ENCODE measurements at places on chromosomes 2 and 18.

GRCh38 chr2:225597911-225598310 lies 198.4 kb downstream of the NYAP2 start:
- no peaks in the 10 kb centered on the region for H3K36me3 ChIP-seq
- H3K4me1 ChIP-seq: no peaks in the 10 kb centered on the region
- DNase-seq: no peak
- no peak overlapping the region for H3K4me3 ChIP-seq

DNA sequence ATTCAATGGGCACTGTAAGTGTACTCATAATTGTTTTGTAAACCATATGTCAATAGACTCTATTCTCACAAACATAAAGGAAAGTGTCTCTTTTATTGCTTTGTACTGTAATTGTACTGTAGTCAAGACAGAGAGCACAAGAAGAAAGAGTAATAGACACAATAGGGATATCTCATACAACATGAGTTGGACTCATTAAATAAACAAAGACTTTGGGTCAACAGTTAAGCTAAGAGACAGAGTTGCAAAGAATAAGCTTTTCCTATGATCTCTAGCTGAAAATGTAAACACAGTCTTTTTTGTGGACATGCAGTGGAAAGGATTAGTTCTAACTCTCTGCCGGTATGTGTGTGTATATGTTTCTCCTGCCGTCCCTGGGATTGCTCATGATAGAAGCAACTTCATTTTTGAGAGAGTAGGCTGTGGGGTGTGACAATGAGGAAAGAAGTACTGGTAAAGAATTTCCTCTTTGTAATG lies 13.9 kb upstream of the KYNU start:
- H3K4me3 ChIP-seq: no peak overlapping the region
- H3K27ac ChIP-seq: no peak overlapping the region
- no peaks in the 10 kb centered on the region for H3K4me1 ChIP-seq

- H3K27me3 ChIP-seq: no peaks in the 10 kb centered on the region
- DNase-seq: no peak
- H3K4me1 ChIP-seq: peaks cover 10% of the 10 kb centered on the region
- no peak overlapping the region for H3K27ac ChIP-seq
- no peak overlapping the region for H3K4me3 ChIP-seq
- H3K36me3 ChIP-seq: peaks cover 3% of the 10 kb centered on the region
Observed at GRCh38 chr2:25528173-25528572, 145.2 kb downstream of the DTNB start.

DNA sequence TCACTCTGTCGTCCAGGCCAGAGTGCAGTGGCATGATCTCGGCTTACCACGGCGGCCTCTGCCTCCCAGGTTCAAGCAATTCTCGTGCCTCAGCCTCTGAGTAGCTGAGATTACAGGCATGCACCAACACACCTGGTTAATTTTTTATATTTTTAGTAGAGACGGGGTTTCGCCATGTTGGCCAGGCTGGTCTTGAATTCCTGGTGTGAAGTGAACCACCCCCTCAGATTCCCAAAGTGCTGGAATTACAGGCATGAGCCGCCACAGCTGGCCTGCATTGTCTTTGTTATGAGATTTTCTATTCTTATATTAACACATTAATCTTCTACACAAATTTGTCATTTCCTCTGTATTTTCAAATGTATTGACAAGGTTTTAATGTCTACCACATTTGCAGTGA lies 75.2 kb downstream of the SEPTIN10 start:
- no peaks in the 10 kb centered on the region for H3K4me1 ChIP-seq
- no peak overlapping the region for H3K27ac ChIP-seq
- no peak for DNase-seq
- H3K27me3 ChIP-seq: peaks cover 15% of the 10 kb centered on the region

GRCh38 chr2:226887940-226888339 lies 52.1 kb downstream of the RHBDD1 start:
- no peaks in the 10 kb centered on the region for H3K27me3 ChIP-seq
- DNase-seq: no peak
- no peak overlapping the region for H3K27ac ChIP-seq
- no peak overlapping the region for H3K4me3 ChIP-seq
- H3K36me3 ChIP-seq: no peaks in the 10 kb centered on the region

DNA sequence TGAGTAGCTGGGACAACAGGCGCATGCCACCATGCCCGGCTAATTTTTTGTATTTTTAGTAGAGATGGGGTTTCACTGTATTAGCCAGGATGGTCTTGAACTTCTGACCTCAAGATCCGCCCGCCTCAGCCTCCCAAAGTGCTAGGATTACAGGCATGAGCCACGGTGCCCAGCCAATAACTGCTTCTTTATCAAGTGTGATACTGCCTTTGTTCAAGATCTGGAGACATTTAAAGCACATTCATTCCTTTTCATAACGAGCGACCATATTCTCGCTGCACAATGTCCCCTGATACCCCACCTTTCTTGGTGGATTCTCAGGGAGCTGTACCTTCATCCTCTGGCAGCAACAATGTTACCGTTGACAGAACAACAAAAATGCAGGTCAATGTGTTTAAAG lies 75.4 kb downstream of the PIEZO2 start:
- no peaks in the 10 kb centered on the region for H3K27me3 ChIP-seq
- no peak overlapping the region for H3K27ac ChIP-seq
- no peak overlapping the region for H3K4me3 ChIP-seq
- H3K4me1 ChIP-seq: no peaks in the 10 kb centered on the region
- H3K36me3 ChIP-seq: no peaks in the 10 kb centered on the region

GRCh38 chr2:41169744-41170143 lies 717.9 kb upstream of the SLC8A1 start:
- no peak overlapping the region for H3K27ac ChIP-seq
- no peak overlapping the region for H3K4me3 ChIP-seq

DNA sequence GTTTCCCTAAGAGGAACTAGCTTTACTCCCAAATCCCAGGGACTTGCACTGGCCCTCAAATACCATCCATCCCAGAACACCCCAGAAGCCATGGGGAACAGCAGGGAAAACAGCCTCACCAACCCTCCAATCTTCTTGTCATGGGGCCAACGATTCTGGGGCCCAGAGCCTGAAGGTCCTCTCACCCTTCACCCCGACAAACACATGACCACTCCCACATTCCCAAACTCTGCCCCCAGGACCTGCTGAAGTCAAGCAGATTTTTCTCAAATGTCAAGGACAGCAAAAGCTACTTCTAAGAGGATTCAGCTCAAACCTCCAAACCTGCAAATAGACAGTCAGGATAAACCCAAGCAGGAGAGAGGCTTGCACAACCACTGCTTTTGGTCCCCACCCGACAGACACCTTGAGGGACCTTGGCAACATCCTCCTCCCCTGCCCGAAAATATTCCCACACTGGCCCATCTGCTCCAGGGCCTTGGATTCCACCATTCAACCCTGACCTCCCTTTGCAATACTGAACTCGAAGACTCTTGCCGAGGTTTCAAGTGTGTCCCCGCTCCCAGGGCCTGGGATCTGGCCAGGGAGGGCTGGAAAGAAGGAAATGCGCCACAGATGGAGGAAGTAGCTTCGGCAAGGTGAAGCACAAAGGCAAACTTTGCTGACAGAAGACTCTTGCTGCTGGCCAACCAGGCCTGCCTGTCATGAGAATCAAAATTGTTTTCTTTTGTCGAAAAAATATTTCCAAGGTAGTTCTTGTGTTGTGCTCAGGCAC lies 143.3 kb downstream of the ZFP36L2 start:
- H3K27ac ChIP-seq: no peak overlapping the region
- no peak overlapping the region for H3K4me3 ChIP-seq
- H3K36me3 ChIP-seq: no peaks in the 10 kb centered on the region
- H3K27me3 ChIP-seq: no peaks in the 10 kb centered on the region
- DNase-seq: no peak

GRCh38 chr2:164368896-164369295 lies 252.4 kb downstream of the GRB14 start:
- no peak overlapping the region for H3K27ac ChIP-seq

DNA sequence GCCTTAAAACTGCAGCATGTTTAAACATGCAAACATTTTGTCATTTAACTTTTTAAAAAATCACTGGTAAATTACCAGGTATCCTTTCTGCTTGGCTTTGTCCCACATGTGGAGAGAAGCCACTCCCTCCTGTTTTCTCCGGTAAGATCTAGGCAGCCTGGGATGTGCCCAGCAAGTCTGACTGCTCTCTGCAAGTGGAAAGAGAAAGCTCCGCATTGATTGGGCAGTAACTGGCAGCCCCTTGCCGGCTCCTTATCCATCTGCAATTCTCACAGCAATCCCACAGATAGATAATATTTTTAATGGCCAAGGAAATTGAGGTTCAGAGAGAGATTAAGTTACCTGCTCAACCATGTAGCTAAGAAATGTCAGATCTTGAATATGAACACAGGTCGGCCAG lies 136.1 kb downstream of the TMEM200C start:
- no peak overlapping the region for H3K4me3 ChIP-seq
- H3K27me3 ChIP-seq: no peaks in the 10 kb centered on the region
- H3K36me3 ChIP-seq: no peaks in the 10 kb centered on the region
- no peak overlapping the region for H3K27ac ChIP-seq

- peak overlapping the region; percentile 31 for H3K27ac ChIP-seq
- H3K36me3 ChIP-seq: peaks cover 11% of the 10 kb centered on the region
- no peak overlapping the region for H3K4me3 ChIP-seq
- H3K4me1 ChIP-seq: peaks cover 66% of the 10 kb centered on the region
Observed at GRCh38 chr2:98759338-98759737, 28.4 kb upstream of the MGAT4A start.

DNA sequence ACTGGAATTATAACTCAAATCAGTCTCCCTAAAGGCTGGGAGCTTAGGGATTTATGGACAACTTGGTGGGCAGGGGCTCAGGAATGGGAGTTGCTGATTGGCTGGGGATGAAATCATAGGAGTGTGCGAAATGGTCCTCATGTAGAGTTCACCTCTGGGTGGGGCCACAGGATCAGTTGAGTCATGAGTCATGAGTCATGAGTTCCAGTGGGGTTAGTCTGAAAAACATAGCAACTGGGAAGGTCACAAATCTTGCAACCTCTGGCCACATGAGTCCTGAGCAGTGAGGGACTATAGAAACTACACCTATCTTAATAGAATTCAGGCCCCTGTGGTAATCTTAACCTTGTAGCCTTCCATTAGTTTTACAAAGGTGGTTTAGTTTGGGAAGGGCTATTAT lies 383.3 kb downstream of the RBM43 start:
- no peaks in the 10 kb centered on the region for H3K36me3 ChIP-seq
- no peak overlapping the region for H3K27ac ChIP-seq
- no peak overlapping the region for H3K4me3 ChIP-seq
- DNase-seq: no peak

- peaks cover 22% of the 10 kb centered on the region for H3K27me3 ChIP-seq
- H3K4me1 ChIP-seq: peaks cover 4% of the 10 kb centered on the region
- DNase-seq: no peak
- no peak overlapping the region for H3K27ac ChIP-seq
Observed at GRCh38 chr18:48127606-48128005, 197.1 kb upstream of the SMAD2 start.

DNA sequence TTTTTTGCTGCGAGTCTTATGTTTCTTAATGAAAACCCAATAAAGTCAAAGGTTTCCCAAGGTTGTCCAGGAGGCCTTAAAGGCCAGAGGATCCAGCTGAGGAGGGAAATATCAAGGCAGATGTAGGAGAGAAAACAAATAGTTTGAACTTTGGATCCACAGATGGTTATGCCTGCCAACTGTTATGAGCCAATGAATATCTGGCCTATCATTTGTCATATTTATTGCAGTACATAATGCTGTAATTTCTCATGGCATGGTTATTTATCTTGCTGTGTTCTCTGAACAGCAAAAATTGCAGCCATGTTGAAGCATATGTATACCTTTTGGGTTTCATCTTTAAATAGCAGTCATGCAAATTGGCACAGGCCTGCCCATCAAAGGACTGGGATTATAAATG lies 38.2 kb upstream of the CAVIN2 start:
- peaks cover 3% of the 10 kb centered on the region for H3K27me3 ChIP-seq
- no peak overlapping the region for H3K4me3 ChIP-seq
- no peak overlapping the region for H3K27ac ChIP-seq
- no peak for DNase-seq
- H3K4me1 ChIP-seq: no peaks in the 10 kb centered on the region
- H3K36me3 ChIP-seq: no peaks in the 10 kb centered on the region

DNA sequence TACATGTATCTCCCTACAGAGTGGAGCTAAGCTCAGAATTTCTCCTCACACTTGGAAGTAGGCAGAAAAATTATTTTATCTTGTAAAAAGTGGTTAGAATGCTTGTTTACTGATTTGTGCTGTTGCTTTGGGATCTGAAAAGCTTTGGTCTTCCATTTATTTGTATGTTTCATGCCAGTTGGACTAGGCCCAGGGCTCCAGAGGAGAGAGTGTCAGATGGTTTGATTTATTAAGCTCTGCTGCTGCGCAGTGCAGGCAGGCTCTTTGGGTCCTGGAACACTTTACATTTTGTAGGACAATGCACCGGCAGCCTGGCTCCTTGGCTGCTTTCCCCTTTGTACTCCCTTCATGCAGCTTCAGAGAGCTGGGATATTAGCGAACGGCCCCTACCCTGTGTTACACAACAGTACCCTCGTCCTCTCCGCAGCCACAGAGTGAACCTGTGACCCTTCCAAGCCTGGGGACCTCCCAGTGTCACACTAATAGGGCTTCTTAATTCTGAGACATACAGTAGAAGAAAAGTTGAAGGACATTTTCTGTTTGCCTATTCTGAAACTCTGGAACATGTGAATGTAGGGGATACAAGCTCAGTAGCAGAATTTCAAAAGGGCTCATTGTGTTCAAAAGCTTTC lies 56.7 kb upstream of the EML6 start:
- peaks cover 14% of the 10 kb centered on the region for H3K4me1 ChIP-seq
- H3K4me3 ChIP-seq: no peak overlapping the region
- no peak overlapping the region for H3K27ac ChIP-seq
- no peak for DNase-seq

- no peak overlapping the region for H3K4me3 ChIP-seq
- H3K36me3 ChIP-seq: no peaks in the 10 kb centered on the region
- H3K4me1 ChIP-seq: no peaks in the 10 kb centered on the region
- no peak overlapping the region for H3K27ac ChIP-seq
Observed at GRCh38 chr18:61432590-61432989, 99.4 kb downstream of the CDH20 start.

DNA sequence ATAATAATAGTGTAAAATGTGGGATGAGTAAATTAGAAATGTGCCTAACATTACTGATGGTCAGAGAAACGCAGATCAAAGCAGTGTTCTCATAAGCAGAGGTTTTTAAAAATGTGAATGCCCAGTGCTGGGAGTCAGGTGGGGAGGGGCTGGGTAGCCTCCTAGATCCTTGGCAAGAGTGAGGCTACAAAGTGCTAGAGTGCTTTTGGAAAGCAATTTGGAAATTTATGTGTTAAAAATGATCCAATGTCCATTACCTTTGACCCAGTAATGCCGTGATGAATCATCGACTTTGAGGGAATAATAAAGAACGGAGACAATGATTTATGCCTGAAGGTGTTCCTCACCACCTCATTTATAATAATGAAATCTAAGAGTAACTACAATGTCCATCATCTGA lies 44.9 kb upstream of the TWIST2 start:
- no peaks in the 10 kb centered on the region for H3K36me3 ChIP-seq
- H3K27me3 ChIP-seq: peaks cover 7% of the 10 kb centered on the region
- no peak overlapping the region for H3K4me3 ChIP-seq
- no peak for DNase-seq
- no peak overlapping the region for H3K27ac ChIP-seq
- no peaks in the 10 kb centered on the region for H3K4me1 ChIP-seq

Measured in activated CD8-positive, alpha-beta T cell treated with anti-CD3 and anti-CD28 coated beads, Interleukin-2, amount 10 ng/mL, durations not matched to agents 7 days and 5 days (primary cell).